ENCODE measurements at places on chromosomes 12 and 14.

DNA sequence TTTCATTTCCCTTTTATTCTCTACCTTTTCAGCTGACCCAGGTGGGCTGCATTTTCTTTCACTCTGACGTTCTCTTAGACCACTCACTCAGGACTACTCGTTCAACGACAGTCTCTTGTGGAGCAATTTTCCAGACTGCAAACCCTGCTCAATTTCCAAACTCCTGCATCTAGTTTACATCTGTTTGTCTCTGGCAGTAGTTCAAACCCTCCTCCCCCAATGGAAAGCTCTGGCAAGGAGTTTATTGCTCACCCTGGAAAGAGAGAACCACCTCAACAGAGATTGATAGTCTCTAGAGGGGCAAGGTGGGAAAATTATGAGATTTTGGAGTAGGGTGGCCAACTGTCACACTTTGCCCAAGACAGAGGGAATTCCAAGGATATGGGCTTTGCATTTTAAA is 130.2 kb downstream of the TSHR start:
- DNase-seq = no peak

DNA sequence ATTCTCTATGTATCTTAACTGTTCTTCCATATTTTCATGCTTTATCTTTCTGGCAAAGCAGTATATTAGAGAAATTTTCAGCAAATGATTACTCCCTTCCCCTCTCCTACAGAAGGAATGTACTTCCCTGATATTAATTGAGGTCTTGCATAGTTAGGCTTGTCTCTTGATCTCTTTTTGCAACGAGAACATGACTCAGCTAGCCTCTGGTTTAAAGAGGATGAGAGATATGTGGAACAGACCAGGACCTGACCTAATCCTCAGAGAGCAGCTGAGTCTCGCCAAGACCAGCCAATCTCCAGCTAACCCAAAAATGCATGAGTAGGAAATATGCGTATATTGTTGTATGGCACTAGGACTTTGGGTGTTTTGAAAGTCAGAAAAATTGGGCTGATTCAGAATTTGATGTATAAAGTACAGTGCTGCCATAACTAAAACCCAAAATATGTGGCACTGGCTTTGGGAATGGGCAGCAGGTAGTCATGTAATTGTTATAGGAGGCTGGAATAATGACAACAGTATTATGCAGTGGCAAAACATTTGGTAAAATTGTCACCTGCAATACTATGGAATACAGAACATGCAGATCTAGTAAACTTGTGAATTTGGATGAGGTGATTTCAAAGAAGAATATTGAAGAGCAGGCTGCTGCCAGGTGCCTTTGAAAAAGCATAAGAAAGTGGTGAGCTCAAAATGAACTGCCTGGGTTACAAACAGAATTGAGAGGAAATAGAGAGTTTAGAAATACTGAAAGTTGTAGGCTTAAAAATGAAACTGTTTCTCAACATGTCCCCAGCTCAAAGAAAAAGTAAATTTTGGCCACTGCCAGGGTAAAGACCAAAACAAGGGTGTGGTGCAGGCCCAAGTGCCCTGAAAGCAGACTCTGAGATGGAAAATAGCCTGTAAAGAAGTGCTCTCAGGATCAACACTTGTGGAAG is 9.3 kb upstream of the USP15 start:
- no peak for DNase-seq

- no peak for DNase-seq
Measured at GRCh38 chr14:61213920-61214319, 67.2 kb downstream of the TMEM30B start.

GRCh38 chr12:92859650-92860386 is 69.3 kb downstream of the EEA1 start:
- no peak for DNase-seq

DNA sequence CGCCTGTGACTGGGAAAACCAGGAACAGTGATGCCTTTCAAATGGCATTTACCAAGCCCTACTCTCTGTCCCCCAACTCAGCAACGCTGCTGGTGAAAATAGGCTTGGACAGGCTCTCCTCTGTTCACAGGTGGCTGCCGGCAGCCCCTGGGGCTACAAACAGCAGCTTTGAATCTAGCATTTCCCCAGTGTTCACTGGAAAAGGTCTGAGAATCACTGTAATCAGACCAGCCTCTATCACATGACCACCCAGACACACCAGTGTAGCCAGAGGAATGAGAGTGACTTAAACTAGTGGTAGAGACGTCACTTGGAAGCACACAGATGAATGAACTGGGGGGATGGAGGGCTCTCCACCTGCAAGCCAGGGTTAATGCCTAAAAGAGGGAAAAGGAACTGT is 151.8 kb downstream of the FOXN3 start:
- DNase-seq = no peak

GRCh38 chr12:47755655-47756562 is 2.8 kb downstream of the RAPGEF3 start:
- no peak for DNase-seq

DNA sequence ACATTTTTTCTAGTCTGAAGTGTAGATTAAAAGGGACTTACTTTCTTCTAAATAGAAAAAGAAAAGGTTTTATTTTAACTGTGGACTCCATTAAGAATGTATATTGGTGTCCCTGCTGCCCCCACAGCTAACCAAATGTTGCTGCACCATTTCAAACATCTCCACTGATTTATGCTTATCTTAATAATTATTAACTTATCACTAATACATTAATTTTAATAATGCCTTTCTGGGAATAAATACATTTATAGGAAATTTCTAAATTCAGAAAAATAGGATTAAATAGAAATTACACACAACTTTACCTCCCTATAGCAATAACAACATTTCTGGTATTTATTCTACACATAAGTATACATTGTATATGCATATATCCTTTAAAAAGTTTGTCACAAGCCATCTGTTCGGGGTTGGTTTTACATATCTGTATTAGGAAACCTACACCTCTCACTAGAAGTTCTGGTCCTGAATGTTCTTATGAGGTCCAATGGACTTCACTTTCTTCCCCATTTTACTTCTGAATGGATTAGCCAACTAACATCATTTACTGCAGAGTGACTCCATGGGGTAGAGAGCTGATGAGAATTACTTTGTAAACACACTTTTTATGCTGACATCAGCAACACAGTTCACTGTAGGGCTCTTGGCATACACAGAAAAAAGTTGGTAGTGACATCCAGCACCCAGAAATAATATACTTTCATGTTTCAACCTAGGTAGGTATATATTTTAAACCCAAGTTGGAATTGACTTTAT is 9.4 kb upstream of the SELPLG start:
- no peak for DNase-seq

GRCh38 chr12:126519833-126520232 is 1454.6 kb downstream of the AACS start:
- DNase-seq = no peak

- DNase-seq = no peak
Measured at GRCh38 chr14:104224131-104224505, 85.7 kb downstream of the KIF26A start.

GRCh38 chr12:39375206-39375808 is 67.6 kb downstream of the KIF21A start:
- no peak for DNase-seq

GRCh38 chr12:82996168-82996812 is 309.6 kb downstream of the TMTC2 start:
- no peak for DNase-seq

DNA sequence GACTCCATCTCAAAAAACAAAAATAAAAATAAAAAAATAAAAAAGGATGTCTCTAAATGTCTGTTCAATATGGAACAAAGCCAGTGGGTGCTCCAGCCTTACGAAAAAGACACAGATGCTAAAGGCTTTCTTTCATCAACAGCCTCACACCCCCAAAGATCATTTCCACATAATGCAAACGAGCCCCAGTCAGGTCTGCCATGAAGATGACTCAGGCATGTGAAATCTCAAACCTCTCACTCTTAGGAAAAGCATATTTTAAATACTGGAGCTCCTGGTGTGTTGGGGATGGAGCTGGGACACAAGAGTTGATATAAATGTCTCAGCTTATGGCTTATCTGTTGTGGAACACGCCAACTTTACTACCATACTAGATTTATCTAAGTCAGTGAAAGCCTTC is 49.9 kb upstream of the PLXNC1 start:
- DNase-seq = no peak

GRCh38 chr14:87231336-87232026 is 761.5 kb downstream of the GALC start:
- DNase-seq = no peak

- DNase-seq = no peak
Measured at GRCh38 chr14:28678887-28679286, 87.7 kb upstream of the FOXG1 start.

- no peak for DNase-seq
Measured at GRCh38 chr12:1819571-1819970, 794 bp upstream of the LRTM2 start.

GRCh38 chr12:100225491-100225890 is 24.9 kb downstream of the ACTR6 start:
- no peak for DNase-seq

DNA sequence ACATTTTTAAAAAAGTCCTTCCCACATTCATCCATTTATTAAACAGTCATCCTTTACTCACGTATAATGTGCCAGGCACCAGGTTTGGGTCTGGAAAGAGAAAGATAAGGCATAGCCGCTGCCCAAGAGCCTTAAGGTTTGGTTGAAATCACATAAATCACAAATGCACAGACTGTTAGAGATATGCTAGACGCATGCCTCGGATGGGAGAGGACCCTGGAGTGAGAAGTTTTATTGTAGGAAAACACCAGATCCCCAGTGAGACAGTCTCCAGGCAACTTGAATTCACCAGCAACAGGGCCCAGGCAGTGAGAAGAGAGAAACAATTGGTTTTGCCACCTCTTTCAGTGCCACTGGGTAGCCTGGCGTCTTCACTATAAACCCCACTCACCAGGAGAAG is 305.9 kb upstream of the AMIGO2 start:
- no peak for DNase-seq

DNA sequence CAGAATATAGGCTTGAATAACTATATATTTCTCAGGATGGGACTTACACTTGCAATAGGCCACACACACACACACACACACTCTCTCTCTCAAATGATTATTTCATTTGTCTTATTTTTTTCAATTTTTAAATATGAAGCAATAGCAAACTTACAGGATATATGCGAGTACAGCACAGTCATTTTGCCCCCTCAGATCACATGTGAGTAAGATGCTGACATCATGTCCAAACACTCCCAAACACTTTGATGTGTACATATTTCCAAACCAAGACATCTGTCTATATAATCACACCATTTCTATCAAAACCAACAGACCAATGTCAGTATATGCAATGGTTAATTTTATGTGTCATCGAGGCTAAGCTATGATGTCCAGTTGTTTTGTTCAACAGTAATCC is 1535.9 kb upstream of the FLRT2 start:
- DNase-seq = no peak

- no peak for DNase-seq
Measured at GRCh38 chr14:53220914-53221313, 67.8 kb upstream of the DDHD1 start.

GRCh38 chr12:131222329-131223139 is 268.8 kb downstream of the ADGRD1 start:
- DNase-seq = no peak

DNA sequence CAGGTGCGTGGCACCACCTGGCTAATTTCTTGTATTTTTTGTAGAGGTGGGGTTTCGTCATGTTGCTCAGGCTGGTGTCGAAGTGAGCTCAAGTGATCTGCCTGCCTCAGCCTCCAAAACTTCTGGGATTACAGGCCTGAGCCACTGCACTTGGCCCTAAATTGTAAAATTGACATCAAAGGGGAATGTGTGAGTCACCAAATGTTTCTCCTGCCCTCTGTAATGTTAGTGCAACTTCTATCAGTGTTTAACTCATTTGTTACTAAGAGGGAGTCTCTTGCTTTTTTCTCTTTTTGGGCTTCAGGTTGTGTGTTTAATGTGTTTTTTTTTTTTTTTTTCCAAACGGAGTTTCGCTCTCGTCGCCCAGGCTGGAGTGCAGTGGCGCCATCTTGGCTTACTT is 2.3 kb downstream of the TULP3 start:
- DNase-seq = no peak

DNA sequence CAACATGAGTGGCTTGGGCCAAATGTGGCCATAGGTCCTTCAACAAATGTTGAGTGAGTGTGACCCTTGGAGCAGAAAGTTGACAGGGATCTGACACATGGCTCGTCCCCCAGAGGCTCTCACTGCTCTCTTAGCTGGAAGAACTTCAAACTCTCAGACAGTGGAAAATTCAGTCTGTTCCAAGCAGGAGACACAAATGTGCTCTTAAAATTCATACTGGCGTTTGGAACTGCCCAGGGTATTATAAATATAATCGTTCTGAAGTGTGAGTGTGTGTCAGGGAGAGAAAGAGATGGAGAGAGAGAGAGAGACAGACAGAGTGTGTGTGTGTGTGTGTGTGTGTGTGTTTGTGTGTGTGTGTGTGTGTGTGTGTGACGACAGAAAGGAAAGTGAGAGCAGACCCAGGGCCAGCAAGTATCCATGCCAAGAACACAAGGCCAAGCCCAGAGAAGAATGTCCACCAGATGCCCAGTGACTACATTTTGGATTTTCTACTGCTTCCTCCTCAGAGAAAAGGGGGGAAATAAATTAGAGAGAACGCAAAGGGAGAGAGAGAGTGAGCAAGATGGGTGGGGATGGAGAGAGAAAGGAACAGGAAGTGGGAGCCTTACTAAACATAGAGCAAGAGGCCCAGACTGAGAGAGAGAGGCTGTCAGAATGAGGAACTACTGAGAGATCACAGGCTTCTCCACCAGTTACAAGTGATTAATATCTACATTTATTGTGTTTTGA is 193.6 kb upstream of the NUDT4 start:
- no peak for DNase-seq

- no peak for DNase-seq
Measured at GRCh38 chr14:28088125-28088524, 678.5 kb upstream of the FOXG1 start.

DNA sequence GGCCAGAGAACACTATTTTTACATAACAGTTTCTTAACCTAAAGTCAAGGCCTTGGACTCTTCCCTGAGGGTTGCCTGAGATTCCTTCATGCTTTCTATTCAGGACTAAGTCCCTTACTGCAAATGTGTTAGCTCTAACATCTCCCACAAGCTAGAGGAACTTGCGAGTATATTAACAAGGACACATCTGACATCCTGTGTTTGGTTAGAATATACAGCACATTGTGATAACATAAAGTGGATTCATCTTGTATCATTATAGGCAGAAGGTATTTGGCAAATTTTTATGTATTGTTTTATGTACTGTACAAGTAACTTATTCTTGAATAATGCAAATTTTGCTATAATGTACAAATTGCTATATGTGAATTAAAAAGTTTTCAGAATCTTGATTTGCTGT is 45.5 kb downstream of the SH2B3 start:
- no peak for DNase-seq

GRCh38 chr14:65462411-65462810 is 49.9 kb downstream of the FUT8 start:
- no peak for DNase-seq

GRCh38 chr14:32457213-32457920 is 128.3 kb downstream of the AKAP6 start:
- no peak for DNase-seq

GRCh38 chr12:6226002-6226678 is 25.9 kb downstream of the CD9 start:
- no peak for DNase-seq

- peak; percentile 56 for DNase-seq
Measured at GRCh38 chr12:56007564-56008559, 10.8 kb downstream of the SUOX start.

Data from stimulated activated CD4-positive, alpha-beta T cell treated with anti-CD3 and anti-CD28 coated beads, Interleukin-2, amount 100 ng/mL, for 4 hours (primary cell).